NCI-H526 treated with DMSO at 0.1 percent for 48 hours (cell line): ENCODE measurements at places on chromosomes 1 and 21.
A peak's percentile ranks its signal among the peaks of the same experiment; 100 is the strongest.

- DNase-seq = no peak
Measured at GRCh38 chr1:36342426-36343185, 19.2 kb upstream of the EVA1B start.

DNA sequence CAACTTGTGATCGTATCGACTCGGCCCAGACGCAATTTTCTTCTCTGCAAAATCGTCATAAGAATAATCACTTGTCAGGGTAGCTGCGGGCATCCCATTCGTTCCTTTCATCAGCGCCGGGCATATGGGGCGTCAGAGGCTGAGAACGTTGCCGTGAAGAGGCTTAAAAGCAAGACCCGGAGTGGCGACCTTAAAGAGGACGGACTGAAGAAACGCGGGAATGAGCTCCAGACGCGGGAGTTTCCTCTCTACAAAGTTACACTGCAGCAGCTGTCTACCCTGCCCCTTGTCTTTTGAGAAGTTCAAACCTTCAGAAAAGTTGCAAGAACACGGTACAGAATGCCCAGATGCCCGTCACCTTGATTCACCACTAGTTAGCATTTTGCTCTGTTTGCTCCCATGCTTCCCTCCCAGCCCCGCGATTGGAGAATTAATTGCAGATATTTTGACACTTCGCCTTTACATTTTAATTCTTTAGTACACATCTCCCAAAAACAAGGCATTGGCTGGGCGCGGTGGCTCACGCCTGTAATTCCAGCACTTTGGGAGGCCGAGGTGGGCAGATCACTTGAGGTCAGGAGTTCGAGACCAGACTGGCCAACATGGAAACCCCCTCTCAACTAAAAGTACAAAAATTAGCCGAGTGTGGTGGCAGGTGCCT, 967 bp downstream of the CENPS start:
- DNase-seq = no peak

- no peak for DNase-seq
Measured at GRCh38 chr1:201954263-201955008, 867 bp upstream of the TIMM17A start.

DNA sequence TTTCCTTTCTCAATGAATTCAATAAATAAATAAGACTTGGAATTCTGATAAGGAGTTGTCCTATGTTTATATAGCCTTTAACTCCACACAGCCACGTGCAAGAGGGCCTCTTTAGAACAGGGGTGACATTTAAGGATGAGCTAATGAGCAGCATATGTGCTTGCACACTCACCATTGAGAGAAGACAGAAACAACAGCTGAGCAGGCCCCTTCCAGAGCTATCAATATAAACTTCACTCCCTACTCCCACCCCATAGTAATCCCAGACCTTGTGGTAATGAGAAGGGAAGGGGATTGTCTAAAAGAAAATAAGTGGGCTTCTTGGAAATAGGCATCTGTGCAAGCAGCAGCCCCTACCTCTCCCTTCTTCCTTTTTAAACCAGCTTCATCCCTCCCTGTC, 176.0 kb downstream of the SEC16B start:
- no peak for DNase-seq

GRCh38 chr1:234331507-234331906, 41.7 kb upstream of the COA6 start:
- DNase-seq = no peak

- DNase-seq = no peak
Measured at GRCh38 chr1:82486468-82486867, 685.7 kb downstream of the ADGRL2 start.

DNA sequence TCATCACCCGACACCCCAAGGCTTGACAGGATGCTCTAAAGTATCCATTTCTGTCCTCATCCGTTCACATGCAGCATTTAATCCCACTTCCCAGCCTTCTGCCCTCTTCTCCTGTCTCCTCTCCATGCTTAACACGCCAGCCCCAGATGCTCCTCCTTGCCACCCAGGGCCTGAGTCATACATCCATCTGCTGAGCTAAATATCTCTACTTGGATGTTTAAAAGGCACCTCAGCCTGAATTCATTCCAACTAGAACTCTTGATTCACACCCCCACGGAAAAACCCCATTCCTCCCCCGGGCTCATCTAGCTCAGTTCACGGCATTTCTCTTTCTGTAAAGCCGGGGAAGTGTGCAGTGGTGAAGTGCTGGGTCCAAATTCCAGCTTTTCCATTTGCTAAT, 27.7 kb downstream of the TEX35 start:
- DNase-seq = no peak

DNA sequence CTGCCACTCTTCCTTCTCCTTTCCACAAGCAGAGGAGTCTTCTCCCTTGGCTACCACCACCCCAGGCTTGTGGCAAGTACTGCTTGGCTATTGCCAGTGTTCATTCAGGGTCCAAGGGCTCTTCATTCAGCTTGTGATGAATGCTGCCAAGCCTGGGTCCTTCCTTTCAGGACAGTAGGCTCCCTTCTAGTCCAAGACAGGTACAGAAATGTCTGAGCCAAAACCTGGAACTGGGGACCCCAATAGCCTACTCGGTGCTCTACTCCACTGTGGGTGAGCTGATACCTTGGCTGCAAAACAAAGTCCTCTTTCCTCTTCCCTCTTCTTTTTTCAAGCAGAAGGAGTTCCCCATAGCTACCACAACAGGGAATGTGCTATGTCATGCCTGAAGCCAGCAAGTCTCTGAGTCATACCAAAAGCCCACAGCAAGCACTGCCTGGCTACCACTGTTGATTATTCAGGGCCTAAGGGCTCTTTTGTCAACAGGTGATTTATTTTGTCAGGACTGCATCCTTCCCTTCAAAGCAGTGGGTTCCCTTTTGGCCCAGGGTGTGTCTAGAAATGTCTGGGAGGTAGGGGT, 268.9 kb downstream of the HHAT start:
- DNase-seq = no peak

- no peak for DNase-seq
Measured at GRCh38 chr1:152048416-152049009, 11.7 kb upstream of the S100A11 start.

GRCh38 chr1:147466543-147466942, 74.8 kb upstream of the BCL9 start:
- DNase-seq = no peak

GRCh38 chr1:91502672-91503184, 2.1 kb downstream of the CDC7 start:
- DNase-seq = peak; percentile 54

GRCh38 chr1:197137322-197137721, 9.1 kb downstream of the ASPM start:
- DNase-seq = no peak

GRCh38 chr1:160576390-160576789, 2.9 kb downstream of the CD84 start:
- no peak for DNase-seq

DNA sequence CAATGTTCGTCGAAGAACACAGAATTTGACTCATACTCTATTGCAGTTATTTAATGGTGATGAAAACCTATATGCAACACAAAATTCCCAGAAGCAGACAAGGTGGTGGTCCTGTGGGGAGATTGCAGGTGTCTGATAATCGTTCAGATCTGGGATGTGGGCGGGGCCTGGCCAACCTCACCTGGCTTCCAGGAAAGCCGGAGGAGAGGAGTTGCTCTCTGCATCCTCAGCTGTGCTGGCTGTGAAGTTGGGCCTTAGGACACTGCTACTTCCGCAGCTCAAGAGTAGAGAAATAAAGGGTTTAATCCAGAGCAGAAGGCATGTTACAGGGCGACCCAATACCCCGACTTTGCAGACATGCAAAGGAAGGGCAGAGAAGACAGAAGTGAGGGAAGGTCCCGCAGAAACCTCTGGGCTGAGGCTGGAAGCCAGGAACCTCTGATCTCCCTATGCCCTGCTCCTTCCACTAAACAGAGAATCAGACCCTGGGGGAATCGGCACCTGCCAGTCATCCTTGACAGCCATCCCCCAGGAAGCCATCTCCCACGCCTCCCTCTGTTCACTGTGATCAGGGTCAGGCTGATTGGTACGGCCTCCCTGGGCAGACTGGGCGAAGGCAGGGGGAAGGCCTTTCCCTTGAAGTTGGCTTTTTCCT, 590.3 kb downstream of the AJAP1 start:
- no peak for DNase-seq

- DNase-seq = no peak
Measured at GRCh38 chr1:192709544-192709943, 73.6 kb downstream of the RGS13 start.
